Epithelial cell of prostate (primary cell): ENCODE measurements at places on chromosomes 7 and 10.

DNA sequence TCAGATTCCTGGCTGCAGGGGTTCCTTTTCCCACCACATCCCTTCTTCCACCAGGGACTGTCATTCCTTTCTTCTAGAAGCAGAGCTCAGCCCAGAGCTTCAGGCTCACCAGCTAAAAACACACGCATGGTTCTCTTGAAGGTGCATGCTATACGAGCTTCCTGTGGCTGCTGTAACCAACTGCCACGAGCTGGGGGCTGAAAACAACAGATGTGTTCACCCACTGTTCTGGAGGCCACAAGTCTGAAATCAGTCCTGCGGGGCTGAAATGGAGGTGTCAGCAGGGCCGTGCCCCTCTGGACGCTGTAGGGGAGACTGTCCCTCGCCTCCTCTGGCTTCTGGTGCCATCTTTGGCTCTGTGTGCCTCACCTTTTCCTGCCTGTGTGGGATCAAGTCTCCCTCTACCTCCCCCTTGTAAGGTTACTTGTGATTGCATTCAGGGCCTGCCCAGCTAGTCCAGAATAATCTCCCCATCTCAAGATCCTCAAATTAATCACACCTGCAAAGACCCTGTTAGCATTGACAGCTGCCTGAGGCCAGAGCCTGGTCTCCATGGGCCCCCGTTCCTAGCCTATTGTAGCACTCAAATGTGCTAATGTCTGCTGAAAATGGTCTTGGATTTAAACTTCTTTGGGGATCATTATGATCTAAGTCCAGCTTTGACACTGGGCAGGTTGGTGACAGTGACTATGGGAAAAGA, 13.7 kb downstream of the RAB19 start:
- DNase-seq: no peak

DNA sequence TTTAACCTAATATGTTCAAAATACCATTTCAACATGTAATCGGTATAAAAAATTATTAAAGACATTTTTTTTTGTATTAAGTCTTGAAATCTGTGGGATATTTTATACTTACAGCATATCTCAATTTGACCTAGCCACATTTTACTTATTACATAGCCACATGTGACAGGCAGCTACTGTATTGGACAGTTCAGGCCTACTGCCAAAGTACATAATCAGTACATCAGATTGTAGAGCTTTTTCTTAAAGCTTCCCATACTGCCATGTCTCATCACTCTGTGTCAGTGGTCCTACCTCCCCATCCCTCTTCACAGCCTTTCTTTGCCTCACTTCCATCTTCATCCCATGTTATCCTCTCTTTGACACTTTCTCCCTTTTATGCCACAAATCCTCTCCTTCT, 43.0 kb downstream of the LOXL4 start:
- no peak for DNase-seq

DNA sequence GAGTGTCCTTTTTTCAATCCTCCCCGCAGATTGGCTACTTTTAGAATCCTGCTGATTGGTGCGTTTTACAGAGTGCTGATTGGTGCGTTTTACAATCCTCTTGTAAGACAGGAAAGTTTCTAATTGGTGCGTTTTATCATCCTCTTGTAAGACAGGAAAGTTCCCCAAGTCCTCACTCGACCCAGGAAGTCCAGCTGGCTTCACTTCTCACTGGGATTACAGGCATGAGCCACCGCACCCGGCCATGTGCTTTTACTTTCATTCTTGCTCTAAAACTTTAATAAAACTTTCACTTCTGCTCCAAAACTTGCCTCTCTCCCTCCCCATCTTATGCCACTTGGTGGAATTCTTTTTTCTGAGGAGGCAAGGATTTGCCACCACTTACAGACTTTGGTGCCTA, 17.0 kb upstream of the WAPL start:
- no peak for DNase-seq

GRCh38 chr10:71260622-71261325, 48.4 kb downstream of the UNC5B start:
- DNase-seq: no peak

DNA sequence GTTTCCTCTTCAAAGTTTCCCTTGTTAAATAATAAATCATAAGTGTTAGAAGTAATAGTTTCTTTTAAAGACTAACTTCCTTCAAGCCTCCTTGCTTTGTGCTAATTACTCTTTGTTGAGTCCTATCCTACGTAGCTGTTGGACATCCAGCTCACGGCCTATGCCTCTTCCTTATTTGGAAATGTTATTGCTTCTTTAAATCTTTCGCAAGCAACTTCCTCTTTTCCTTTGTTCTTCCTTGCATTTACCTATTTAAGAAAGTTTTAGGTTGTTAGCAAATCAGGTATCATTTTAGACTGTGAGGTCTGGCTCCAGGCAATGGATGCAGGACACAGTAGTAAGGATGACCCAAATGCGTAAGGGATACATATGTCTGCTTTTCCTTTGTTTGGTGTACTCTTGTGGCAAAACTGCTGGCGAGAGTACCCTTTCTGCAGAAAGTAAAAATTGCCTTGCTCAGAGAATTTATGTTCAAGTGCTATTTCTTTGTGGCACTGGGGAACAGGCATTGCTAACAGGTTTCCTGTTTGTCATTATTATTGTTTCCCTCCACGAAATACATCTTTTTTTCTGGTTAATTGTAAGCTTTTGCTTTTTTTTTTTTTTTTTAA, 110.5 kb downstream of the DYNC2I1 start:
- DNase-seq: no peak

DNA sequence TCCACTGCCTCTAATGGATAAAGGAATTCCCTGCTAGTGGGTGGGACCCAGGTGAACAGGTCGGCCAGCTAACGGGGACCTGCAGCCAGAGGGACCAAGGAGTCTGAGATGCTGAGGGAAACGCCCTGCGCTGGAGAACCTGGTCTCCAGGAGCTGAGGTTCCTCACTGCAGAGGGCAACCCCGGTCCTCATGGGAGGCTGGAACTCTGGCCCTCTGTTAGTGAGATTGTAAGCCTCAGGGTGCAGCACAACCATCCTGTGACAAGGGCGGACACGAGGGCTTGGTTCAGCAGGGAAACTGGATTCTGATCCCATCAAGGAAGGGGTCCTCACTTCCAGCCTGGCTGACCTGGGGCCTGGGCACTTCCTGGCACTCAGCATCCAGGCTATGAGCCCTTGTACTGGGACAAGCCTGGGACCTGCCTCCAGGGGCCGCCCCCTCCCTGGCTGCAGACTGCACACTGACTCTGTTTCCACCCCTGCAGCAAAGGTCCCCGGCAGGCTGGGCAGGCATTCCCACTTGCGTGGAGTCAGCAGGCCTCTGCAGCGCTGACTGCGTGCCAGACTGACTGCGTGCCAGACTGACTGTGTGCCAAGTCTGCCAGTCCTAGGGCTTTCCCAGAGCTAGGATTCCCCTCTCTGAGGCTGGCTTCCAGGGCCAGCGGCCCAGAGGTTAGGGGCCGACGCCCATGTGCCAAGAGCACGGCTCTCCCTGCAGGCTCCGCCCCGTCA, 143.2 kb downstream of the MAPK8 start:
- no peak for DNase-seq

GRCh38 chr10:64626924-64627323, 1105.7 kb downstream of the REEP3 start:
- no peak for DNase-seq

DNA sequence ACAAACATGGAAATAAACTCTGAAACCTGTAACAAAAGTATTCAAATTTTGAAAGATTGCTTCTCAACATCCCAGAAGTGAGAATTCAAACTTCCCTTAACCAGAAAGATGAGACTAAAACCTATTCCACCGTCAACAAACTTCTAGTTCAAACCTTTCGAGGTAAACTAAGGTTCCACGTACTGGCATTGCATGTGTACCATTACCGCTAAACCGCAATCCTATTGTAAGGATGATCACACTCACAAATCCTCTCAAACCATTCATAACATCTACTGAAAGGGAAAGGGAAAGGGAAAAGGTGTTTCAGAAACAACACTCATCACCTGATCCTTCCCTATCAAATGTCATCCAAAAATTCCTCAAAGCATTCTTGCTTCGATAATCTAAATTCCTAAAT, 3.1 kb downstream of the SMURF1 start:
- DNase-seq: no peak

GRCh38 chr7:130804220-130804619, 70.2 kb upstream of the KLF14 start:
- no peak for DNase-seq

- DNase-seq: no peak
Observed at GRCh38 chr10:80394358-80394916, 13.9 kb upstream of the PRXL2A start.

- DNase-seq: no peak
Observed at GRCh38 chr10:119514819-119515218, 27.7 kb downstream of the RGS10 start.

GRCh38 chr7:1632916-1633785, 36.9 kb upstream of the ELFN1 start:
- DNase-seq: no peak

DNA sequence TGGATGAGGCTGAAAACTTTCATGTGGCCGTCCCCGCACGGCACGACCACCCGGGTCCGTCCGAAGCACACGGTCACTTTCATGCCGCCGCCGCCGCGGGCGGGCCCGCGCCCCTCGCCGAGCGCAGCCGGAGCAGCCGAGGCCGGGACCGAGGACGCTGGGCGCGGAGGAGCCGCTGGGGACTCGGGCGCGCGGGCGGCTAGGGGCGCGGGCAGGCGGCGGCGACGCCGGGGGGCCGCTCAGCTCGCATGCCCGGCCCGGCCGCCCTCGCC, 247 bp downstream of the PARD3 start:
- no peak for DNase-seq

DNA sequence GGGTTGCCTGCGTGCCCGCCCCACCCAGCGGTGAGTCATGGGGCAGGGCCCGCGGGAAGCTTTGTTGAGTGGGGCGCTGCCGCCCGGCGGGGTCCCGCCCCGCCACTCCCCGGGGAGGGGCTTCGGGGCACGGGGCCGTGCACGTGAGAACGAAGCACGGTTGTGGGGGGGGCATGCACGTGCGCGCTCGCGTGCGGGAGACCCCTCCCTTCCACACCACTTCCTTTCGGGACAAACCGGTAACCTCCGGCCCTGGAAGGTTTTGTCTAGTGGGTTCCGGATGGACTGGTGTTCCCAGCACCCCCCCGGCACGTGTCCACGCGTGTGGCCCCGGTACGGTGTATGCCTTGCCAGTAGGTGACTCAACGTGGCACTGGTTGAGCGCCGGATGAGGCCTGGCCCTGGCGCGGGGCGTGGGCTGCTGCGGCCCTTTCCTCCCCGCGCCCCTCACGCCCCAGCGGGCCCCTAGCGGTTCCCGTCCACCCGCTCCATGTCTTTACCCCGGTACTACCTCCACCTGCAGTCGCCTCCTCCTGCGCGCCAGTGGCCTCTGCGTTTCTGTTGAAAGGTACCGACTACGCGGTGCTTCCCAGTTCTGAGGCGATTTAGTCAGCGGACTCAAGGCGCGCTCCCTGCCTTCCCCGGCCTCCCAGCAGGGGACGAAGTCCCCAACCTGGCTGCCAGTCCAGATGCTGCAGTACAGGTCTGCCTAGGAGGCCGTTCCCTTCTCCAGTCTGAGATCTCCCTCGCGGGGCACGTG, 3.1 kb downstream of the ADIRF start:
- no peak for DNase-seq

- no peak for DNase-seq
Observed at GRCh38 chr7:50528266-50529092, 36.7 kb downstream of the DDC start.

GRCh38 chr7:137934941-137935883, 66.7 kb downstream of the CREB3L2 start:
- DNase-seq: no peak

- no peak for DNase-seq
Observed at GRCh38 chr7:98399462-98399861, 1.4 kb downstream of the BAIAP2L1 start.

DNA sequence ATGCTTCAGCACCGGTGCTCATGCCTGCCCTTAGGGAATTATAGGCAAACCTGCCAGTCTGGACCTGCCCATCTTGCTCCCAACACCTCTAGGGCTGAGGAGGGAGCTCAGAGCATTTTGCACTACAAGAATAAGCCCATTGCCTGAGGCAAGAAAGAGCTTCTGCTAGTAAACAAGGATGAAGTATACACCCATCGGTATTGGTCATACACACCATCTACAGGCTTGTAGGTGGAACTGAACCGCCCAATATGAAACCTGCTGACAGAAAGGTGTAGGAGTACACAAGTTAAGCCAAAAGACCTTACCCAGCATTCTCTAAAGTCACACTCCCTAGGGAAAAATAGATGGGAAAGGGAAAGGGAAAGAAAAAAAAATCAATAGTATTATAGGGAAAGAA, 957.0 kb upstream of the LRRTM3 start:
- no peak for DNase-seq

DNA sequence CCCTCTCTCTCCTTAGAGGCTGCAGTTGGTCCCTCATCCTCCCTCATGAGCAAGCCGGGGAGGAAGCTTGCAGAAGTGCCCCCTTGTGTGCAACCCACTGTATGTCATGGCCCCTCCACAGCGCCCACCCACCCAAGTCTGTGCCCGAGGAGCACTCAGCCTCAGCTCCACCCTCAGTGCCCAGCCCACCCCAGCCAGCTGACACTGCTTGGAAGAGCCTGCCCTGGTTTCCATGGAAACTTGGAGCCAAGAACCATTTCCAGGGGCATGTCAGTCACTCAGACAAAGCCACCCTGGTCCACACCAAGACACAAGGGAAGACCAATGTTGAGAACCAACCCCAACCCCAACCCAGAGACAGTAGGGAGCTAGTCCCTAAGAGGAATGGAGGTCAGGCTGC, 79.5 kb downstream of the PAX2 start:
- no peak for DNase-seq

DNA sequence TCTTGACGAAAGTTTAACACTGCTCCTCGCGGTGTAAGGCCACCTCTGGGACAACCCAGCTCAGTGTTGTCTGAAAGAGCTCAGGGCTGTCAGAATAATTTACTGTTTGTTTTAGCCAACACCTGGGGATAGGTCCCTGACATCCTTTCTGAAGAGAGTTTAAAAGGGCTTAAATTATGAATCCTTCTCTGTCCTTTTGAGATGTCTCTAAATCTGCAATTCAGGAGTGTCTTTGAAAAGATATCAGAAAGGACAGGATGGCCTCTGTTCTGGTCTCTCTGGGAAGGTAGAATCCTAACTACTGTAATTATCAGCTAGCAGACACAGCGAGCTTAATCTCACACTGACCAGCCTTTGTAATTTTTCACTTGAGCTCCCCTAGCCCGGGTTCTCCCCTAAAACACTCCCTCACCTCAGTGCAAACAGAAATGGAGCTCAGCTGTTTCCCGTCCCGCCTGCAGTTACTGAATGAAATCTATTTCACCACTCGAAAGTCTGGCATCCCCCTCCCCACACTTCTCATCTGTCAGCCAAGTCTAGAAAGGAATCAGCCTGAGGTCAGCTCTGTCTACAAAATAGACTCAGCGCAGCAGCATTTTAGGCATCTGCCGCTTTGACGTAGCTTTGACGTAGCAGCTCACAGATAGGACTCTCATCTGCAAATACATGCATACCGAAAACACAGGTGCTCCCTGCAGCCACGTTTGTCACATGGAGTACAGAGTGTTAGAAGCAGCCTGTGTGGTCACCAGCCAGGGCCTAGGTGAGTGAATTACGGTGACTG, 4.8 kb downstream of the DYNC2I1 start:
- DNase-seq: no peak

GRCh38 chr10:78283069-78283682, 249.5 kb downstream of the RPS24 start:
- no peak for DNase-seq

GRCh38 chr10:4199196-4199595, 414.2 kb upstream of the KLF6 start:
- DNase-seq: no peak

GRCh38 chr7:93757426-93757825, 133.1 kb downstream of the TFPI2 start:
- no peak for DNase-seq
